ENCODE measurements at places on chromosomes 1 and 21.

DNA sequence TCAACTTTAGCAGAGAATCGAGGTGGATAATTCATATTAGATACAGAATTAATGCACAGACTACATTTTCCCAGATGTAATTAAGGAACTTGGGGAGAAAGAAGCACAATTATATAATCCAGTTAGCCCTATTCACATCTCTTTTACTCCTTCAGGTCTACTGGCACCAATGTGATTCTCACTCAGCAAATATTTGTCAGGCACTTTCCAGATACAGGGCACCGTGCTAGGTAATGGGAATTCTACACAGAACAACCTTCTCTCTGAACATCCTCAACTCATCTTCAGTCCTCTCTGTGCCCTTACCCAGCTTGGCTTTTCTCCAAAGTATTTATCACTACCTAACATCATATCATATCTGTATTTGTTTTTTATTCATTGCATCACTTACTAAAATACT is 15.6 kb upstream of the PROX1 start:
- no peak for DNase-seq

DNA sequence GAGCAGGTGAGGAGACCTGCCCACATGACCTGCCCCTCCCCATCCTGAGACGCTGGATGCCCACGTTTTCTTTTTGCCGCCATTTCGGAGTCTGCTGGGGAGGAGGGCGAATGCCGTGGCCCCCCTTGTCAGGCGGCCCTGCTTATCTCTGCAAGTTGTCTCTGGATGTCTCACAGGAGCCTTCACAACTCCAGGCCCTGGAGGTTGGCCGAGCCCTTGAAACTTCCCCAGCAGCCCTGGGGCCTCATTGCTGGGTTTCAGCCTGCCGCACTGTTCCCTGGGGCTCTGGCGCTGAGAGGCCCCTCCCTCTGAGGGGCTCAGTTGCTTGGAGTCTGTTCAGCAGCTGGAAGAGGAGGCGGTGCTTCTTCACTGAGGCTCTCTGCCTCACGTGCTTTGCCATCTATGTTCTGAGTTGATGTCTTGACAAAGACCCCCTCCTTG is 29.8 kb upstream of the ZBTB21 start:
- no peak for DNase-seq

- DNase-seq, result no peak
These were observed 87.5 kb upstream of the FMN2 start for GRCh38 chr1:240004086-240004749.

DNA sequence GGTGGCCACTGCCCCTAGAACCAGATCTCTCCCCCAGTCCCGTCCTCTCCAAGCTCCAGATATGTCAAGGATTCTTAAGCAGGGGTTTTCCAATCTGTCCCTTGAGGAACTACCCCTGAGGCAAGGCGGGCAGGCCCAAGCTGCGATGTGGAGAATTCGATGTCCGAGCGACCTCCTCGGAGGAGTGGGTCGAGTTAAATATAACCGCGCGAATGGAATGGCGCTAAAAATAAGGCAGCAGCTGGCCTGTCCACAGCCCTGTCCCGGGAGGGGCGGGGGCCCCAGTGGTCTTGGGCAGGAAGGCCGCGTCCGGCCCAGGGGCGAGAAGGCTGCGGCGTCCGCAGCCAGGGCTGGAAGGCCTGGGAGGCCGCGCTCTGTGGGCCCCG is 5.8 kb upstream of the FOXD3 start:
- no peak for DNase-seq

DNA sequence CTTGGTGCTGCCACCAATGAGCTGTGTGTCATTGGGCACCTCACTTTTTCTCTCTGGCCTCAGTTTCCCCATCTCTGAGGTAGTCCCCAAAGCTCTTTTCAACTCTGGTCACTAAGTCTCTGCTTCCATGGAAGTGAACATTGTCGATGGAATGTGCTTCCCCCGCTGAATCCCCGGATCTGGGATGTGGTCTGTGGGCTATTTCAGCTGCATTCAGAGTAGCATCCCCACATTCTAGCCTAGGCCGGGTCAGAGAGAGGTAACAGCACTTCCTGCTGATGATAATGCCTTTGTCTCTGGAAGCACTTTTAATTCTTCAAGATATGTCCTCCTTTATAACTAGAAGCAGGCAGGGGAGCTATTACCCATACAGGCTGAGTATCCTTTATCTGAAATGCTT is 29.8 kb downstream of the RASSF5 start:
- no peak for DNase-seq

GRCh38 chr1:5029136-5029535 is 374.7 kb downstream of the AJAP1 start:
- no peak for DNase-seq

DNA sequence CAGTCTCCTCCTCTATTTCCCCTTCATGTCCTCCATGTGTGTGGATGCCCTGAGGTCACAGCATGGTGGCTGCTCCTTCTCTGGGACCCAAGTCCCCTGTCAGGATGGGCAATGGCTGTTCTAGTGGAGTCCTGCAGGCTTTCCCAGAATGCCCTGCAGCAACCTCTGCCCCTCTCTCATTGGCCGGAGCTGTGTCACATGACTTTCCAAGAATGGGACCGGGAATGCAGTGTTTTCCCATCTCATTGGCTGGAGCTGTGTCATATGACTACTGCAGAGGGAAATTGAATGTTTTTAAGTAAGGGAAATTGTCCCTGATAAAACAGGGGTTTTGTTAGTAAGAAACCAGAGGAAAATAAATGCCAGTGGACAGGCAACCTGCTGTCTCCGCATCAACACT is 365.9 kb downstream of the PTPRU start:
- no peak for DNase-seq

DNA sequence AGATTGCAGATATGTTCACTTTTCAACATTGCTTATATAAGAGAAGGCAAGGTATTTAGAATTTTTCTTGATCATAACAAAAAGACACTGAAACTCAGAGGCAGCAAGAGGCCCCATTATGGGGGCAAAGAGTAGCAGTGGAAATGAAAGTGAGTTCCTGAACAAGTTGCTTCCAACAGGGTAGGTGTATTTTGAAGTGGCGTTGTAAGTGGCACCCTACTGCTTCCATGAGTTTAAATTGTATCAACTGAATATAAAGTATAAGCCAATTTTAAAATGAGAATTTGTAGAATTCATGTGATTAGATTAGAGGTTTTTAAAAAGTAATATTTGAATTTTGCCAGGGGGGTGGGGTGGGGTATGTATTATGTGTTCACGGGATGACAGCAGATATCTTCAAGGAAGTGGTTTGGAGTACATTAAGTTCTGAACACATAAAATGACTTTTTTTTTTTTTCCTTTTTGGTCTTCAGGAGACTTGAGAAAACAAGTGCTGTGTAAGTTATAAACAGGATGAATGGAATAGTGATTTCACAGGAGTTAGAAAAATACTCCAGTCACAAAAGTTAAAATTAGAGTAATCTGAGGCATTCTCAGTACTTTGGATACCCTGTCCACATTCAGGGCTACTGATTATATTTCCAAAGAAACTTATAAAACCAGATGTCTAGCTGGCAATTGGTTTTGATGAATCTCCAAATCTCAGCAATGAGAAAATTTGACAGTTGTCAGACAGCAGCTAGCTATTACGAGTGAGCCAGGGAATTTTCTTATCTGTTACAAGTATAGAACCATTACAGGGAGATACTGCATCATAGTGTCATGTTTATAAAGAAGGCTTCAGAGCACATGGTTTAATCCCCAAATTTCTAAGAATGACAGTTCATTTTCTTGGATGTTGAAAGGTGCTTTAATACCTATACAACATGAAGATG is 182.0 kb downstream of the ST6GALNAC3 start:
- no peak for DNase-seq

- no peak for DNase-seq
These were observed 1288.3 kb upstream of the B3GALT2 start for GRCh38 chr1:194474701-194475100.

DNA sequence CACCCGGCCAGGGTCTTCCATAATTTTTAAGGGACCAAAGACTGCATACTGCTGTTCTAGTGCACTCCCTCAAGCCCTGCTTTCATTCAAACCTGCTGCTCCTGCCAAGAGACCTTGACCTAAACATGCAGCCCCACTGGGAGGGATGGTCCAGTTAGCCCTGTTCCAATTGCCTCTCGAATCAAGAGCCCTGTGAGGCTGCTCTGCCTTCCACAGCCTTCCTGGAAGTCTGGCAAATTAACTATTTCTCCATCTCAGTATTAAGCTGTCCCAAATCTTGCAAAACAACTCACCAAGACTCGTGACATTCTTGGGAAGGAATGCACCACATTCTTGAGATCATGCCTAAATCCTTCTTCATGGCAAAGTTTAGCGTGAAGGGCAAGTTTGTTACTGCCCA is 231.3 kb downstream of the C1orf94 start:
- no peak for DNase-seq

- DNase-seq, result no peak
These were observed 1.8 kb upstream of the C1orf74 start for GRCh38 chr1:209786146-209786545.

DNA sequence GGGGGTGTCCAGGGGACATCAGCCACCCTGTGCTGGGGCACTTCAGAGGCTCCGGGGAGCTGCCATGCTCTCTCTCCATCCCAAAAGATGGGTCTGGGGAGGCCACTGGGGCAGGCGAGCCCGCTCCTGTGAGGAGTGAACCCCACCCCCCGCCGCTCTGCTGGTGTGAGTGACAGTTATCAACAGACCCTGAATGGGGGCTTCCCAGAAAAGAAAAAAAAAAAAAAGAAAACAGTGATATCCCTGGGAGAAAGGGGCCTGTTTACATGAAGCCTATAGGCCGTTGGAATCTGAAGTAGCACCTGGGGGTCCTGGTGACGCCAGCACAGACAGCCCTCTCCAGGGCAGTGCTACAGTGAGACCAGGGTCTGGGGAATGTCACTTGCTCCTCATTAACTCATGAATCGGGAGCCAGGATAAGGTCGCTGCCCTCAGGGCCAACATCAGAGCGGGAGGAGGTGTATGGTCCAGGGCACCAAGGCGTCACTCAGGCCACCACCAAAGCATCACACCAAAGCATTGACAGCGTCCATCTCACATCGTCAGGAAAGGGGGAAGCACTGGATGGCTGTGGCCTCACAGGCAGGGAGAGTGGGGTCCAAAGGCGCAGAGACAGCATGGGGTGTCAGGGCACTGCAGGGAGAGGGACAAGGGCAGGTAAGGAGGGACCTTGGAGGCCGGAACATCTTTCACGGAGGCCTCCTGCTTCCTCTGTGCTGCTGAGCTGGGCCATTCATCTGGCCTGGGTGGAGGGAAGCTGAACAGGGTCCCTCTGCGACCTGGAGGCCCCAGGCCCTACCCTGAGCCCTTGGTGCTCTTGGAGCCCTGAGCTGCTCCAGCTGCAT is 8.4 kb upstream of the NPHP4 start:
- no peak for DNase-seq

- DNase-seq, result no peak
These were observed 1101.8 kb upstream of the B3GALT2 start for GRCh38 chr1:194288238-194288637.
